ENCODE measurements at places on chromosomes 3 and 15.

DNA sequence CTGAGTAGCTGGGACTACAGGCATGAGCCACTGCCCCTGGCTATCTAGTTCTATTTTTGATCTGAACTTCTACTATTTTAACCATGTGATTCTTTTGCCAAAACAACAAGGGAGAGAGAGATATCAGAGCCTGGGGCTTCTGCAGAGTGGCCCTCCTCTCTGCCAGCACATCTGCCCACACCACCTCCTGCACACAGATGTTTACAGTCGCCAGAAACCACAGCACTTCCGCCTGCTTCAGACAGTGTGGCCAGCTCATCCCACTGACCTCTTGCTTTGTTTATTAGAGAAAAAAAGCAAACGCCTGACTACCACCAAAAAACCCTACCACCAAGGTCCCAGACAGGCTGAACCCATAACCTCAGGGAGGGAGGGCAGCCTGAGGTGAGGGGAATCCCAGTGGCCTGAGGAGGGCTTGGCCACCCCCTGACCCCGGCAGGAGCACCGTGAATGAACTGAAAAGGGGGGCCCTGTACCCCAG lies 85.9 kb upstream of the ABHD2 start:
- DNase-seq: no peak

DNA sequence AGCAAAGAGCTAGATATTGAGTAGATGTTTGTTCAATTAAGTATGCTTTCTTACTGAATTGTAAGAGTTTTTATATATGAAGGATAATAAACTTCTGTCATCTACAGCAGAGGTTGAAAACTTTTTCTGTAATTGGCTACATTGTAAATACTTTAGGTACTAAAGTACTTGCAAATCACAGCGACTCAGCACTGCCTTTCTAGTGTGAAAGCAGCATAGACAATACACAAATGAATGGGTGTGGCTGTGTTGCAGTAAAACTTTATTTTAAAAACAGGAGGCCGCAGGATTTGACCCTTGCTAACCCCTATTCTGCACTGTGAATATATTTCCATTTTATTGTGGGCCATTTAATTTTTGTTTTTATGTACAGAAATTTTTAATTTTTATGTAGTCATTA lies 104.3 kb upstream of the TMC3 start:
- DNase-seq: no peak

DNA sequence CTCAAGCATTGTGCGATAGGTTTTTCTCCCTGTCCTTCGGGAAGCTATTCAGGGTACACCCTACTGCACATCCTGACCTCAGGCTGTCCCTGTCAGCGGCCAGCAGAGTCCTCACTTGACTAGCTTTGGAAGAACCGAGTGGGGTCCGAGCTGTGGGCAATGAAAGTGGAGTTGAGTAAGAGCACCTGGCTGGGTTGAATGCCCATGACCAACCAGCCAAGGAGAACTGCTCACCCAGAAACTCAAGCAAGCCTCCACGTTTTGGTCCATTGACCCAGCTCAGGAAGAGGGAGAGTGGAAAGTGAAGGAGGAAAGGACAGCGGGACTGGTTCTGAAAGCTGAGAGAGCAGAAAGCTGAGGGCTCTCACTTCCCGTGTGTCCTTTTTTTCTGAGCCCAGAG lies 36.0 kb upstream of the HDGFL3 start:
- no peak for DNase-seq

DNA sequence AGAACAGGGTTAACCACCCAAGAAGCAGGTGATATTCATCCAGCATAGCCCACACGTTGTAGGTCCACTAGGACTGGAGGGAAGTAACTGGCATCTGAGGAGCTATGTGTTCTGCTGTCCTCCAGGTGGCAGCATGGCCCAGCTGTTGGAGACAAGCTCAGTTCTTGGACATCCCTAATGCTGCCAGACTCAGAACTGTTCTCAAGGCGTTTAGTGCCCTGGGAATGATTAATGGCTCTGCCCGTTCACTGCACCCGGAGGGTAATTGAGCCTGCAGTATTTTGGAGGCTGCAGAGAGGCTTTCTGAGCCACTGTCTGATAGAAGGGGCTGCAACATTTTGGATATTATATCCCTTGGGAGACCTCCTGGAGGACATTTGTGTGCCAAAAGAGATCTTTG lies 521.3 kb upstream of the SEMA6D start:
- peak; percentile 5 for DNase-seq

DNA sequence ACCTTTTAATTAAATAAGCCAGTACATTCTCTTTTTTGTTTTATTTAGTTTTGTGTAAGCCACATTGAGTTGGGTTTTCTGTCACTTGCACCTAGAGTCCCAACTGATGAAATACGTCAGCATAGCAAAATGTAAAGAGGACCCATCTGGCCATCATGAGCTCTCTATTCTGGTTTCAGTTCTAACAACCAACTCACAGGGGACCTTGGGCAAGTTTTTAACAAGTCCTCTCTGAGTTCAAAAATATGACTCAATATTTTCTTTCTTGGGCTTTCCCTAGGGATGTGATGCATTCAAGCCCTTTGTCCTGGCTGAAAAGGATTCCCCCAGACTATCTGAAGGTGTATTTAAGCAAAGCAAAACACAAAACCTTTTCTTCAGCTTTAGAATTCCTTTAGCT lies 32.9 kb downstream of the PLCH1 start:
- no peak for DNase-seq

DNA sequence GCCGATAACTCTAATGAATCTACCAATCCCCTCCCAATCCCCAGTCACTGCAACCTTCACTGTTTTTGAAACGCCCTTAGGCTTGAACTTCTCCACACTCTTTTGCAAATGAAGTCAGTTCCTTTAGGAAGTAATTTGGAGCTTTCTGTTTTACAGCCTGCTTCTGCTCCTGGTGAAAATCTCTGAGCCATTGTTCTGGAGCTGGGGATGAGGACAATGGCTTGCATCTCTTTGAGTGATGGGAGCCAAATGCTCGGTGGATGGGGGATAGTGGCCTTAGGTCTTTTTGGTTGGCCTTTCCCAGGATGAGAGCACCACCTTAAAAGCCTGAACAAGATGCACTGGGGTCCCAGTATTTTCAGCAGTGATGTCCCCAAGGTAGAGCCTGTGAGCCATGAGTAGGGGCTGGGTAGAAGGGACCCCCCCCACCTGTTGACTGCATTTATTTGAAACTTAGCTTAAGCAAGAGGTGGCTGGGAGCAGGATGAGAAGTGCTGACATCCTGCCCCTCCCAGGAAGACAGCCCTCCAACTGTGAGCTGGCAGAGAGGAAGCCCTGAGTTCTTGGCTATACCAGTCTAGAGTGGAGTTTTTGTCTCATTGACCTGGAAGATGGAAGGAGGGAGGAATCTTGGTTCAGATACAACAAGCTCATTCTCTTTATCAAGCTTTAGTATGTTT lies 7.6 kb upstream of the MYO5C start:
- DNase-seq: no peak

DNA sequence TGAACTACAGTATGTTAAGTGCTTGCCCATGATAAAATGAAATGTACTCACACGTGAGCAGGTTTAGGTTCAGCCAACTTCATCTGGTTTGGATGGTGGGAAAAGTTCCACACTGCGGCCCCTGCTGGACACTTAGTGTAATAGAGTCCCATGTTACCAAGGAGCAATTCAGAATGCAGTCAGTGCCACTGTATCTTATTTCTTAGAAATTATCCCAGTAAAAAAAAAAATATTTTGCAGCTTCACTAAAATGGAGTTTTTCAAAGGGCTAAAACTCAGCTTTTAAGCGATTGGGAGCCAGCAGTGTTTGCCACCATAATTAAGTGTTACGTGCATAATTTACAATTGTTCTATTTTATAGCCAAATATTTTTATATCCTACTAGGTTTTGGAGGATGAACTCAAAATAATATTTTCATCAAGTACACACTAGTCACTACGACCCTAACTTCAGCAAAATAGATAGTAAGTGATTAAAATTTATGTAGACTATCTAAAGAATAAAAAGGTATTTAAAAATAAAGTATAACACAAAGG lies 371.7 kb upstream of the GBE1 start:
- peak; percentile 10 for DNase-seq
